Neural crest cell (in vitro differentiated cells): ENCODE measurements at places on chromosomes 16 and 17. TPM values are rescaled to one million over a fixed set of nuclear protein-coding genes. Genes with fewer than 3 reads are reported as not detected.

The HSF4 gene
- 1.3 TPM in 1 of 2 replicates, not detected in the other for total RNA-seq

The PRR35 gene
- not detected in 2 replicates for total RNA-seq

The TPSG1 gene
- not detected in 2 replicates for total RNA-seq

The TK1 gene
- 48.7 and 53.9 TPM in 2 replicates for total RNA-seq

The TPSD1 gene
- total RNA-seq, result not detected in 2 replicates

The SLFN14 gene
- total RNA-seq, result not detected in 2 replicates

The OTOP3 gene
- not detected in 2 replicates for total RNA-seq

DNA sequence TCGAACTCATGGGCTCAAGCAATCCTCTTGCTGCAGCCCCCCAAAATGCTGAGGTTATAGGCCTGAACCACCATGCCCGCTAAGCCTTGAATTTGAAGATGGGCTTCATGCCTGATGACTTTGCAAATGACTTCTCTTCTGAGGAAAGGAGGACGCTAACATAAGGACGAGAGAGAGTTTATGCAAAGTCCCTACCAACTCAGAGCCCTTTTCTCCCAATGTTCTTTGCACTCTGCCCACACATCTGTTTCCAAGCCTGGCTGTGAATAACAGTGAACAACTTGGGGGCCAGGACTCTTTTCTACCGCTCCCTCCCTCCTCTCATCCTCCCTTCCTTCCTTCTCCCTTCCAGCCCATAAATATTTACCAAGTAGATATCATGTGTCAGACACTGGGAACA, 8.5 kb upstream of the NPIPB2 start:
- no peaks in the 10 kb centered on the region for H3K27me3 ChIP-seq
- H3K36me3 ChIP-seq, result no peaks in the 10 kb centered on the region
- no peak overlapping the region for H3K27ac ChIP-seq
- DNase-seq, result no peak
- H3K4me3 ChIP-seq, result no peak overlapping the region

DNA sequence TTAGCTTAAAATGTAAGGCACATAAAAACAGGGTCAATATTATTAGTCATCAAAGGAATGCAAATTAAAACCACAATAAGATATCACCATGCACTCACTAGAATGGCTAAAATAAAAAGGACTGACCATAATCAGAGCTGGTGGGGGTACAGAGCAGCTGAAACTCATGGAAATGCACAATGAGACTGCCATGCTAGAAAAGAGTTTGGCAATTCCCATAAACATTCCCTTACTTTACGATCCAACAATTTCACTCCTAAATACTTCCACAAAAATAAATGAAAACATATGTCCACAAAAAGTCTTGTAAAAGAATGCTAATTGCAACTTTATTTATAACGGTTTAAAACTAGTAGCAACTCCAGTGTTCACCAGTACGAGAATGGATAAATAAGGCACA, 36.1 kb upstream of the ERCC4 start:
- peaks cover 8% of the 10 kb centered on the region for H3K27me3 ChIP-seq
- no peak overlapping the region for H3K4me3 ChIP-seq
- no peak for DNase-seq
- no peak overlapping the region for H3K27ac ChIP-seq

- DNase-seq, result no peak
- H3K27me3 ChIP-seq, result peaks cover 16% of the 10 kb centered on the region
- no peak overlapping the region for H3K27ac ChIP-seq
- no peaks in the 10 kb centered on the region for H3K36me3 ChIP-seq
These were observed 15.2 kb downstream of the SLC13A5 start for GRCh38 chr17:6698004-6698403.

GRCh38 chr17:57916925-57917858, 38.0 kb downstream of the CUEDC1 start:
- H3K36me3 ChIP-seq, result no peaks in the 10 kb centered on the region
- peaks cover 89% of the 10 kb centered on the region for H3K4me1 ChIP-seq
- H3K4me3 ChIP-seq, result peak overlapping the region; percentile 87
- peak overlapping the region; percentile 99 for H3K27ac ChIP-seq
- no peaks in the 10 kb centered on the region for H3K27me3 ChIP-seq
- no peak for DNase-seq

GRCh38 chr16:67719778-67720144, 645 bp upstream of the GFOD2 start:
- peaks cover 33% of the 10 kb centered on the region for H3K4me1 ChIP-seq
- H3K4me3 ChIP-seq, result peak overlapping the region; percentile 96
- peaks cover 3% of the 10 kb centered on the region for H3K27me3 ChIP-seq
- peak overlapping the region; percentile 96 for H3K27ac ChIP-seq
- no peaks in the 10 kb centered on the region for H3K36me3 ChIP-seq

GRCh38 chr17:42797067-42798007, 1.2 kb downstream of the COA3 start:
- DNase-seq, result no peak
- H3K27me3 ChIP-seq, result peaks cover 23% of the 10 kb centered on the region
- peak overlapping the region; percentile 4 for H3K27ac ChIP-seq
- H3K36me3 ChIP-seq, result peaks cover 9% of the 10 kb centered on the region
- peak overlapping the region; percentile 98 for H3K4me3 ChIP-seq

GRCh38 chr17:72158895-72159885, 38.4 kb downstream of the SOX9 start:
- H3K36me3 ChIP-seq, result peaks cover 2% of the 10 kb centered on the region
- DNase-seq, result no peak
- no peak overlapping the region for H3K27ac ChIP-seq
- no peak overlapping the region for H3K4me3 ChIP-seq
- H3K27me3 ChIP-seq, result no peaks in the 10 kb centered on the region
- peaks cover 7% of the 10 kb centered on the region for H3K4me1 ChIP-seq

- H3K36me3 ChIP-seq, result peaks cover 6% of the 10 kb centered on the region
- no peaks in the 10 kb centered on the region for H3K27me3 ChIP-seq
- H3K4me3 ChIP-seq, result no peak overlapping the region
These were observed 7.1 kb downstream of the TRARG1 start for GRCh38 chr17:1286379-1287106.

DNA sequence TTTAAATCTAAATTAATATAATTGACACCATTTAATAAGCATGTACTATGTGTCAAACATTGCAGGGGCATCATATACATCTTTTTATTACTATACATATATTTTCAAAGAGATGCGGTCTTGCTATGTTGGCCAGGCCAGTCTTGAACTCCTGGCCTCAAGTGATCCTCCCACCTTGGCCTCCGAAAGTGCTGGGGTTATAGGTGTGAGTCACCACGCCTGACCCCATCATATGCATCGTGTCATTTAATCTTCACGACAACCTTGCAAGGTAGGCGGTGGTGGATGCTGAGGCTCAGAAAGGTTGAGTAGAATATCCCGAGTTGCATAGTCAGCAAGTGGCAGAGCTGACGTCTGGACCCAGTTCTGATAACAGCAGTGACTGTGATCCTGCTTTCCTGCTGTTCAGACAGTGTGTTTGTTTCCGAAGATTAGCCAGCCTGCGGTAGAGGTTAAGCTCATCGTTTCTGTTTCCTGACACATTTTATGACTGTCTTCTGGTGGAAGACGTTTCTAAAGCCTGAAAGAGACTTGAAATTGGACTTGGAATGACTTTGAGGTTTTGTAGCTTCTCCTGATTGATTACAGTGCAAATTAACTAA, 316.6 kb downstream of the SNX29 start:
- no peak overlapping the region for H3K27ac ChIP-seq
- H3K36me3 ChIP-seq, result no peaks in the 10 kb centered on the region
- no peak for DNase-seq
- H3K4me3 ChIP-seq, result no peak overlapping the region
- peaks cover 6% of the 10 kb centered on the region for H3K4me1 ChIP-seq

DNA sequence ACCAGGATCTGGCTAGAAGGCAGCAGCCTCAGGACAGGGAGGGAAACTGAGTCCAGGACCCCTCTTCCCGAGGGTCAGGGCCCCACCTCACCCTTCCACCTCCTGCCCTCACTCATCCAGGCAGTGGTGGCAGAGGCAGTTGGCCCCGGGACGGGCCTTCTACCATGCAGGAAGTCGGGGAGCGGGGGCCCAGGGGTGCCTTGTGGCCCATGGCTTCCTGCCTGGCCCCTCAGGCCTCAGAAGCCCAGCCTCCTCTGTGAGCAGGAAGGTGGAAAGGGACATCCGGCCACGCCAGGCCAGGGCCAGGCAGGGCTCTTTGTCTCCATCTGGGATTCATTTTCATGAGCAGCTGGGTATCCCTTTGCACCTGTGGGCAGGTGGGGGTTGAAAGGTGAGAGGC, 58.5 kb downstream of the BAHCC1 start:
- no peaks in the 10 kb centered on the region for H3K36me3 ChIP-seq
- H3K4me1 ChIP-seq, result peaks cover 20% of the 10 kb centered on the region
- H3K27me3 ChIP-seq, result peaks cover 4% of the 10 kb centered on the region
- no peak overlapping the region for H3K4me3 ChIP-seq
- H3K27ac ChIP-seq, result no peak overlapping the region

GRCh38 chr16:67967183-67967957, 1.1 kb downstream of the SLC12A4 start:
- H3K36me3 ChIP-seq, result no peaks in the 10 kb centered on the region
- no peak for DNase-seq
- peak overlapping the region; percentile 94 for H3K27ac ChIP-seq
- peaks cover 38% of the 10 kb centered on the region for H3K4me1 ChIP-seq

- DNase-seq, result peak; percentile 38
- H3K36me3 ChIP-seq, result no peaks in the 10 kb centered on the region
- no peaks in the 10 kb centered on the region for H3K27me3 ChIP-seq
- H3K4me3 ChIP-seq, result no peak overlapping the region
- peaks cover 25% of the 10 kb centered on the region for H3K4me1 ChIP-seq
- H3K27ac ChIP-seq, result no peak overlapping the region
These were observed 22.9 kb upstream of the CDH13 start for GRCh38 chr16:82603784-82604411.

- H3K4me1 ChIP-seq, result peaks cover 4% of the 10 kb centered on the region
- H3K36me3 ChIP-seq, result no peaks in the 10 kb centered on the region
- H3K27ac ChIP-seq, result no peak overlapping the region
- no peak for DNase-seq
These were observed 619.1 kb upstream of the SOX9 start for GRCh38 chr17:71501711-71502110.

DNA sequence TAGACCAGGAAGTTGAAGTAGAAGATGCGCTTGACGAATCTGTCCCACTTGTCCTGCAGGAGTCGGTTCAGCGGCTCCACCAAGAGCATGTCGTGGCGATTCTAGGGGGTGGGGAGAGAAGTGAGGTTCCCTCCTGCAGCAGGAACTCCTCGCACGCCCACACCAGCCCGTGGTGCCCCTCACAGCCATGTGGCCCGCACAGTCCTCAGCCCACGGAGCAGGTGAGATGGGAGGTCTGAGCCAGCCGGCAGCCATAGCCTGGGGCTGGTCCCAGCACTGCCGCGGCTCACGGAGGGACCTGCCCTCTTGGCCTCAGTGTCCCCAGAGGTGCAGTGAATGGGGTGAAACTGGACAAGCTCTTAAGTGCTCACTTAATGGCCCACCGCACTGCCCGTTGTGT, 23.4 kb downstream of the TRPV1 start:
- no peak for DNase-seq
- H3K27me3 ChIP-seq, result no peaks in the 10 kb centered on the region
- no peak overlapping the region for H3K27ac ChIP-seq
- H3K4me3 ChIP-seq, result no peak overlapping the region
- peaks cover 8% of the 10 kb centered on the region for H3K36me3 ChIP-seq

DNA sequence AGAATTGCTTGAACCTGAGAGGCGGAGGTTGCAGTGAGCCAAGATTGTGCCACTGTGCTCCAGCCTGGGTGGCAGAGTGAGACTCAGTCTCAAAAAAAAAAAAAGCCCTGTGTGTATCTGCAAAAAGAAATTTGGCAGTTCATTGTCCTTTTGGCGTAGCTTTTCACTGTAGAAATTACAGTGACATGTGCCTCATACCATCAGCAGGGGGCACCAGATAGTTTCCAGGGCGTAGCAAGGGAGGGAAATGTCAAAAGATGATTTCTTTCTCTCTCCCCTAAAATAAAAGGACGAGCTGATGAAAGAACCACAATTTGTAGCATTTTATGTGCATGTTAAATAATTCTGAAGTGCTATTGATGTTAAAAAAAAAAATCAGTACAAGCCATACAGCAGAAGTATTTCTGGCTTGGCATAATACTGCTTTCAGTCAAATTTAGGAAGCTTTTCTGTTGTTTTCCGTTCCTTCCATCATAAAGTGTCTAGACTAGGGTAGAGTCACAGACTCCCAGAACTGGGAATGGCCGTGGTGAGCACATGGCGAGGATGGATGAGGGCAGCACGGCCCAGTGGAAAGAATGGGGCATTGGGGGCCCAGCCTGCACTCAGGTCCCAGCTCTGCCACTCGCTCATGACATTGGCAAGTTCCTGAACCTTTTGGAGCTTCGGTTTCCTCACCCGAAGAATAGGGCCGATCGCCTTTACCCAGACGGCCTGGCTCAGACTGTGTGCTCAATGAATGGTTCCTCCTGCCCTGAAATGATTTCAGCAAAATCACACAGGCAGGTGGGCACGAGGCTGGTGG, 59.8 kb upstream of the RPH3AL start:
- peaks cover 18% of the 10 kb centered on the region for H3K27me3 ChIP-seq
- peak overlapping the region; percentile 50 for H3K27ac ChIP-seq
- peak overlapping the region; percentile 90 for H3K4me3 ChIP-seq

DNA sequence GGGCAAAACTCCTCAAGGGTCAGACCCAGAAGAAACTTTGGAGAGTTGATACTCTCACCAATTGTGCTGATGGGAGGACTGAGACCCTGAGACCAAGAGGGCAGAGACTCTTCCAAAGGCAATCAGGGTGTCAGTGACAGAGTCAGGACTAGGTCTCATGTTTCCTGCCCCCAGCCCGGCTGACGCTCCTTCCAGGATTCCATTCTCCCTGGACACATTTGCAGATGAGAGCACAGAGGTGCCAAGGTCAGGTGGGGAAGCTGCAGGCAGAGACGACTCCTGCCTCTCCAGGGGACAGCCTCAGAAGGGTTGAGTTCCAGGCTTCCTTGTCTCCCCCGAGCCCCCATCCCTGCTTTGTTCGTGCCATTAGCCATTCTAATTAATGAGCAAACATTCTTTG, 174.1 kb downstream of the WSCD1 start:
- H3K27ac ChIP-seq, result peak overlapping the region; percentile 87
- no peak for DNase-seq
- H3K4me3 ChIP-seq, result peak overlapping the region; percentile 23
- H3K4me1 ChIP-seq, result peaks cover 12% of the 10 kb centered on the region

GRCh38 chr16:88591577-88592021, 21.4 kb downstream of the ZC3H18 start:
- H3K36me3 ChIP-seq, result peaks cover 16% of the 10 kb centered on the region
- no peak for DNase-seq
